Uterus (tissue), 4 donors: ENCODE measurements at places on chromosomes 1 and 21. TPM values are rescaled to one million over a fixed set of nuclear protein-coding genes. Genes with fewer than 3 reads are reported as not detected.
A peak's percentile ranks its signal among the peaks of the same experiment; 100 is the strongest.

DNA sequence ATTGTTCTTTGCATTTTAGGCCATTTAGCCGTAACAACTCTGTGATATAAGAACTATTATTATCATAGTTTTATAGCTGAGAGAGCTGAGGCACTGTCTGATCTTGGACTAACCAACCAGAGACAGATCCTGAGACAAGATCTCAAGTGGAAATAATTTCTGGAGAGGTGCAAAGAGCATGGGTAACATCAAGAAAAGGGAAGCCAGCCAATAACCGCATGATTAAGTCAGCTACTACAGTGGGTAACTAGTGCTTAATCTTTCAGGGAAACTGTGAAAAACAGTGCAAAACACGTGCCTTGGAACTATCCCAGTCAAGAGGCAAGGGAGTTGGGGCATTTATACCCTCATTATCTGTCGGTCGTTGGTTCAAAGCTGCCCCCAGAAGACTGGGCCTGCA, 105.8 kb downstream of the OMA1 start:
- H3K4me1 ChIP-seq, result no peaks in the 10 kb centered on the region
- no peak overlapping the region for H3K27ac ChIP-seq
- no peak overlapping the region for H3K4me3 ChIP-seq
- DNase-seq, result no peak
- H3K27me3 ChIP-seq, result no peaks in the 10 kb centered on the region
- H3K36me3 ChIP-seq, result no peaks in the 10 kb centered on the region

Gene FALEC
- total RNA-seq, result not detected

Gene AVPR1B
- total RNA-seq, result 0.62 TPM

- peaks cover 54% of the 10 kb centered on the region for H3K4me1 ChIP-seq
- H3K36me3 ChIP-seq, result no peaks in the 10 kb centered on the region
- no peak overlapping the region for H3K4me3 ChIP-seq
These were observed 109.0 kb upstream of the IPO9 start for GRCh38 chr1:201719812-201720521.

GRCh38 chr1:89085781-89086180, 20.8 kb upstream of the GBP1 start:
- H3K4me1 ChIP-seq, result no peaks in the 10 kb centered on the region
- DNase-seq, result no peak
- no peak overlapping the region for H3K27ac ChIP-seq
- H3K36me3 ChIP-seq, result no peaks in the 10 kb centered on the region
- H3K27me3 ChIP-seq, result no peaks in the 10 kb centered on the region

DNA sequence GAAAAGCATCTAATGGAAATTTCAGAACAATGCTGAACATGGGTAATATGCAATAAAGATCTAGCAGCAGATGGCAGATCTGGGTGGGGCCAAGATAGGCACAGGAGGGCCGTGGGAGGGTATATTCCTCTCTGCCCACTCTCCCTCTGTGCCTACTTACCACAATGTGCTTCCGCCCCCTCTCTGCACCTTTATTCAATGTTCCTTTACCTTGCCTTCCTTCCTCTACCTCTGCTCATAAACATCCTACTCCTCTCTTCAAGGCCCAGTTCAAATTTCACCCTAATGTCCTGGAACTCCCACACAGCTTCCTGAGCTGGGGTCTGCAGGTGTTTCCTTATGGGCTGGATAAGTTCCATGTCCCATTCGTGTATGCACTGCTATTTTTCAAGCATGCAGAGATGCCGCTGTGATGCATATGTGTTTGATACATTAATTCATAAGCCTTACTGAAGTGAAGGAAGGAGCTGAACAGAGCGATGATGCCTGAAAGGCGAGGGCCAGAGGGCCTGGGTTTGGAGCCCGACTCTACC, 65.6 kb upstream of the EDEM3 start:
- H3K36me3 ChIP-seq, result no peaks in the 10 kb centered on the region
- no peaks in the 10 kb centered on the region for H3K27me3 ChIP-seq
- no peaks in the 10 kb centered on the region for H3K4me1 ChIP-seq
- DNase-seq, result no peak
- H3K27ac ChIP-seq, result no peak overlapping the region
- no peak overlapping the region for H3K4me3 ChIP-seq

- H3K27me3 ChIP-seq, result no peaks in the 10 kb centered on the region
- no peak overlapping the region for H3K27ac ChIP-seq
- H3K4me1 ChIP-seq, result no peaks in the 10 kb centered on the region
- H3K4me3 ChIP-seq, result no peak overlapping the region
These were observed 183.6 kb upstream of the RAB4A start for GRCh38 chr1:229087339-229087738.

- H3K4me1 ChIP-seq, result peaks cover 3% of the 10 kb centered on the region
- peak overlapping the region; percentile 58 for H3K4me3 ChIP-seq
- no peaks in the 10 kb centered on the region for H3K36me3 ChIP-seq
- peak; percentile 33 for DNase-seq
- H3K27me3 ChIP-seq, result no peaks in the 10 kb centered on the region
- peak overlapping the region; percentile 92 for H3K27ac ChIP-seq
These were observed 776 bp downstream of the ITSN1 start for GRCh38 chr21:33642896-33643657.

- H3K27ac ChIP-seq, result no peak overlapping the region
- H3K27me3 ChIP-seq, result no peaks in the 10 kb centered on the region
- H3K4me3 ChIP-seq, result no peak overlapping the region
- no peak for DNase-seq
- H3K4me1 ChIP-seq, result no peaks in the 10 kb centered on the region
These were observed 116.3 kb downstream of the DAB1 start for GRCh38 chr1:57307392-57308170.

Gene IL19
- 0.76 TPM for total RNA-seq

DNA sequence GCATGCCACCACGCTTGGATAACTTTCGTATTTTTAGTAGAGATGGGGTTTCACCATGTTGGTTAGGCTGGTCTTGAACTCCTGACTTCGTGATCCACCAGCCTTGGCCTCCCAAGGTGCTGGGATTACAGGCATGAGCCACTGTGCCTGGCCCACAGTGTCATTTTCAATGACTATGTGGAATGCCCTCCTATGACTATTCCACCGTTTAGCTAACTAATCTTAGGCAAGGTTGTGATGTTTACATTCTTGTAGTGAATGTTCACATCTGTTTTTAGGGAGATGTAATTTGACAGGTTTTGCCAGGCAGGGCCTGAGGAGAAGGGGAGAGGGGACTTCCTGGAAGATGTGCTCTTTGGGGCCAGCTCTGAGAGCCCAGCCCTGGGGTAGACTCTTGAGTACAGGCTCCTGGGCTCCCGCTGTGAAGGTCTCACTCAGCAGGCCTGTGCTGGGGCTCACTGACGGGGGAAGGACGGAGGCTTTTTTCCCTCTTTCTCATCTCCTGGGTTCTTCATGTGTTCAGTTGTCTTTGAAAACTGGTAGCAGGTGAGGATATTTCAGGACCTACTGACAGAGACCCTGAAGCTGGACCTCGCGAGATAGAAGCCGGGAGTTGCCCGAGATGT, 13.2 kb downstream of the COQ8A start:
- H3K27ac ChIP-seq, result no peak overlapping the region
- H3K27me3 ChIP-seq, result no peaks in the 10 kb centered on the region
- H3K36me3 ChIP-seq, result no peaks in the 10 kb centered on the region
- DNase-seq, result peak; percentile 1

DNA sequence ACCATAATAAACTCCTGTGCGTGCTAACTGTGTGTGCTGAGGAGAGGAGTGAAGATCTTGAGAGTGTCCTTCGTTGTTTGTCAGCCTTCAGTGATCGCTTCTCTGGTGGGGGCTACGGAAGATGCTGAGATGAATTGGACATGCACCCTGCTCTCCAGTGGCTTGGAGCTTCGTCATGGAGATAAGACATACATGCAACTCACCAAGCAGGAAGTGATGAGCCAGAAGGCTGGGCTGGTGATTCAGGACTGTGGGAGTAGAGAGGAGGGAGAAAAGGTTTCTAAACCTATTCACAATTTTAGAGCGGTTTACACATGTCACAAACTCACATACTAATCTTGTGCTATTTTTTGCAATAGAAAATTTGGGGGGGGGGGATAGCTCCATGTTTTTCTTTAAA, 128.9 kb upstream of the ADAR start:
- H3K27ac ChIP-seq, result peak overlapping the region; percentile 61
- H3K27me3 ChIP-seq, result no peaks in the 10 kb centered on the region
- H3K4me1 ChIP-seq, result peaks cover 15% of the 10 kb centered on the region
- no peak overlapping the region for H3K4me3 ChIP-seq
- DNase-seq, result peak; percentile 52
- H3K36me3 ChIP-seq, result no peaks in the 10 kb centered on the region

DNA sequence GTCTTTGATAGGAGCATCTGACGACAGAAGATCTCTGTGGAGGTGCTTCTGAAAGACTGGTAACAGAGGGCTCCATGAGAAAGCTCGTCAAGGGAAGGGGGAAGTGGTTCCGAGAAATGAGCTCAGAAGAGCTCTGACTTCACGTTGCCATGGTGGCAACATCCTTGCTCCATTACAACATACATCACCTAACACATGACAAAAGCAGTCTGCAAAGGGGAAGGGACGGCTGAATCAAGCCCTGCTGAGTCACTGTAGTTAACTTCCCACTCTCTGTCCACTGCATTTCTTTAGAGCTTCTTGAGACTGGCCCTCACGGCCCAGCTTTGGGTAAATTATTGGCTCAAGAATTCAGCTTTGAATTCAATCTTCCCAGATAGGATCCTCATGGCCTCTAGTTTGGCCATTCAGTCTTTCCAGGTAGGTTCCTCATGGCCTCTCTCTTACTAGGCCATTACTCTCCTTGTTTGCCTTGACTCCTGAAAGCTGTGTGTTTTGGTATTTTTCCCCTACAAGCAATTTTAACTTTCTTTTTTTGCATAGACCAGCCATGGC, 88.0 kb upstream of the ZNF648 start:
- DNase-seq, result peak; percentile 23
- peaks cover 9% of the 10 kb centered on the region for H3K4me1 ChIP-seq
- H3K36me3 ChIP-seq, result no peaks in the 10 kb centered on the region
- no peaks in the 10 kb centered on the region for H3K27me3 ChIP-seq

GRCh38 chr1:89594096-89594740, 38.7 kb upstream of the LRRC8C start:
- no peak for DNase-seq
- H3K27ac ChIP-seq, result no peak overlapping the region
- no peaks in the 10 kb centered on the region for H3K4me1 ChIP-seq
- no peaks in the 10 kb centered on the region for H3K27me3 ChIP-seq
- H3K36me3 ChIP-seq, result no peaks in the 10 kb centered on the region

DNA sequence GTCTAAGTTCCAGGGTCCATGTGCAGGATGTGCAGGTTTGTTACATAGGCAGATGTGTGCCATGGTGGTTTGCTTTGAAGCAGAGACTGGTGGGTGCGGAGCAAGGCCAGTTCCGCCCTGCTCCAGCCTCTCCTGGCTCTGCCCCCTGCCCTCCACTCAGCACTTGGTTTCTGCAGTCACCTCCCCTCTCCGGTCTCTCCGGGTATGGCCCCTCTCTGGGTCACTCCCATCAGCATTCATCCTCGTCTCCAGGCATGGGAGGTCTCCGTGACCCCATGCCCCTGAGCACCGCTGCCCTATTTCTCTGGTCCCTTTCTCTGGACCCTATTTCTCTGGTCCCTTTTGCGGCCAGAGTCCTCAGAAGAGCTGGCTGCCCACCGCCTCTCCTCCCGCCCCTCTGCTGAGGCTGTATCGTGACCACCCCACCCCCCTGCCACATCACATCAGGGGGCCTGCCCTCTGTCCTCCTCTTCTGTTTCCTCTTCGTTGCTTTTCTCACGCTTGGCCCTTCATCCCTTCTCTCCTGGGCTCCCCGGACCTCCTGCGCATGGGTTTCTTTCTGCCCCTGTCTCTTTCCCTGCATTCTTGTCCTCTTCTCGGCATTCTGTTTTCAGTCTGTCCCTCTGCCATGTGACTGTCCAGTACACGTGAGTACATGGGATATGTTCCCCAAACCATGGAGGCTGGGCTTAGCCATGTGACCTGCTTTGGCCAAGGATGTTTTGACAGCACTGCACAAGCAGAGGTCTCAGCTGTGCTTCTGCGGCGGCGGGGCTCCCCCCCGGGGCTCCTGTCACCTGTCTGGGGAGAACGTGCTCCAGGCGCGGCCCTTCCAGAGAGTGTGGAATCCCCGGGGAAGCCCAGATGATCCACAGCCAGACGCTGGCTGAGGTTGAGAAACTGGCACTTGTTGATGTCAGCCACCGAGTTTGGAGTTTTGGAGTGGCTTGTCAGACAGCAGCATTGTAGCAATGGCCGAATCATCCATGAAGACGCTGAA, 54.4 kb upstream of the C1orf174 start:
- H3K27me3 ChIP-seq, result no peaks in the 10 kb centered on the region
- DNase-seq, result no peak
- no peak overlapping the region for H3K27ac ChIP-seq
- H3K4me1 ChIP-seq, result no peaks in the 10 kb centered on the region

DNA sequence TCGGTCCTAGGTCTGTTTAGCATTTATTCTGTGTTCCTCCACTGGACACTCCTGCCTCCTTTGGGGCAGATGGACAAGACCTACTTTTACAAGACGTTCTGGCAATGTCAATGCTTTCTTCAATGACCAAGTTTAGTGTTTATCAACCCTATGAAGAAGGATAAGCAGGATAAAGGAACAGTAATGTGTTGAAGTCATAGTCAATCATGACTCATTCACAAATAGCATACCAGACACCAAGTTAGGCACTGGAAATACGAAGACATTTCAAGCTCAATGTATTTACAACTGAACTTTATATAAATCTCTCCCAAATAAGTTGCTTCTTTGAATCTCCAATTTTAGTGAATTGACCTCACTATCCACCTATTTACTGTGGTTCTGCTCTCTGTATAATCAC, 4.8 kb upstream of the SLC35D1 start:
- H3K27ac ChIP-seq, result no peak overlapping the region
- H3K4me3 ChIP-seq, result no peak overlapping the region
- no peaks in the 10 kb centered on the region for H3K27me3 ChIP-seq
- no peak for DNase-seq
- H3K4me1 ChIP-seq, result no peaks in the 10 kb centered on the region

- no peaks in the 10 kb centered on the region for H3K4me1 ChIP-seq
- H3K4me3 ChIP-seq, result no peak overlapping the region
- H3K27me3 ChIP-seq, result no peaks in the 10 kb centered on the region
- no peak for DNase-seq
- H3K36me3 ChIP-seq, result no peaks in the 10 kb centered on the region
These were observed 91.4 kb downstream of the PDE9A start for GRCh38 chr21:42744520-42745445.

GRCh38 chr21:39108291-39109162, 74.7 kb downstream of the PSMG1 start:
- H3K27me3 ChIP-seq, result no peaks in the 10 kb centered on the region
- no peak overlapping the region for H3K4me3 ChIP-seq
- H3K36me3 ChIP-seq, result no peaks in the 10 kb centered on the region
- H3K4me1 ChIP-seq, result peaks cover 5% of the 10 kb centered on the region
- H3K27ac ChIP-seq, result no peak overlapping the region
- no peak for DNase-seq

Gene DLGAP3
- total RNA-seq, result not detected

DNA sequence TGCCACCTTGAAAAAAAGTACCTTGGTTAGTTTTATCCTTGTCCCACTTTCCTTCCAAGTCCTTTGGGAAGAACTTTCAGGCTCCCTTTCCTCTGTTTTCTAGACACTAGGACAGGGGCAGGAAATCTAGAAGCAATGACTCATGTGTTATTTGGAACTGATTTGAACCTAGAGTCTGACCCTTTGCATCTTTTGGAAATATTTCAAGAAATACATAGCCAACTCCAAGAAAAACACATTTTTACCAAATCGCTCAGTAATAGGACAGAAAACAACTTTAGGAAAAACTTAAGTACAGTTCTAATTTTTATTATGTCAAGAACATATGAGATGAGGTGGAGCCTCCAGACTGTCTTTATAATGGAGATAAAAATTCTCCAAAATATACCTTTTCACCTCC, 292.4 kb downstream of the PTBP2 start:
- H3K36me3 ChIP-seq, result no peaks in the 10 kb centered on the region
- no peak overlapping the region for H3K4me3 ChIP-seq
- H3K27me3 ChIP-seq, result no peaks in the 10 kb centered on the region
- no peak overlapping the region for H3K27ac ChIP-seq

GRCh38 chr21:35368326-35368725, 319.2 kb upstream of the RUNX1 start:
- H3K4me1 ChIP-seq, result no peaks in the 10 kb centered on the region
- DNase-seq, result no peak
- H3K27me3 ChIP-seq, result no peaks in the 10 kb centered on the region
